Right atrium auricular region (tissue), 2 donors: ENCODE measurements at places on chromosomes 5 and 9. TPM values are rescaled to one million over a fixed set of nuclear protein-coding genes. Genes with fewer than 3 reads are reported as not detected.

DNA sequence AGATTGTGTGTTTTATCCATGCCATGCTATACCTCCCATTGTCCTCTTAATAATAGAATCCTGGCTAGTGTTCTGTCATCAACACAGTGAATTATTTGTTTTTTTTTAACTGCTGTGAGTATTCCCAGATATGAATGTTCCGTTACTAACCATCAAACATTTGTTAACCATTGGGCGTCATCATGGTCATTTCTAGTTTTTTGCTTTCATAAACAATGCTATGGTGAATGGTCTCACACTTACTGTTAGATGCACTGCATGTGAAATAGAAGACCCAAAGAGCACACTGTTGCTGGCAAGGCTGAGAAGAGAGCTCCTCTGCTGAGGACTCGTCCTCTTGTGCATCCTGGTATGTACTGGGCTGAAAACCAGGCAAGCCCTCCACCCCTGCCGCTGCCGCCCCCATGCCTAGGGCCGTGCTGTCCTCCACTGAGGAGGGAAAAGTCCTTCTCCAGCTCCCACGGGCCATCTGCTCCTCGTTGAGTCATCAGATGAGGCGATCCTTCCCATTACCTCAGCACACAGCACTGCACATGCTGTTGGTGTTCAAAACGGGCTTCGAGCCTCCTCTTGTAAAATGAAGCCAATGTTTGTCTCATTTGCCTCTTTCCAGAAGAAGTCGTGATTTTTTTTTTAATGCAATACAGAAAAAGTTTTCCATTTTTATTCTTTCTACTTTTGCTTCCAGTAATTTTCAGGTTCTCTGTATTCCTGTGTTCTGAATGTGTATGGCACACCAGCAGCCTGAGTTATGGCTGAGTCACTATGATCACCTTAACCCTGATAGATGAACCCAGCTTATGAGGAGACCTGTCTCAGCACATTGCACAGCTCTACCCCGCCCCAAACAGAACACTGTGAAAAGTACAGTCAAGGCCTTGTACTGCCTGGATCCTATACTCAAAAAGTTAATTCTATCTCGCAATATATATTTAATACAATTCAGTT is 219.0 kb downstream of the AOPEP start:
- H3K4me3 ChIP-seq = no peak overlapping the region
- no peaks in the 10 kb centered on the region for H3K27me3 ChIP-seq
- peak overlapping the region; percentile 64 for H3K27ac ChIP-seq
- peaks cover 45% of the 10 kb centered on the region for H3K4me1 ChIP-seq
- H3K36me3 ChIP-seq = no peaks in the 10 kb centered on the region

GRCh38 chr5:168328814-168329213 is 37.4 kb downstream of the WWC1 start:
- H3K27me3 ChIP-seq = no peaks in the 10 kb centered on the region
- DNase-seq = no peak
- H3K36me3 ChIP-seq = no peaks in the 10 kb centered on the region
- no peak overlapping the region for H3K4me3 ChIP-seq

GRCh38 chr9:126515001-126515872 is 98.5 kb upstream of the LMX1B start:
- H3K27me3 ChIP-seq = peaks cover 7% of the 10 kb centered on the region
- H3K27ac ChIP-seq = peak overlapping the region; percentile 13
- H3K4me1 ChIP-seq = no peaks in the 10 kb centered on the region
- H3K36me3 ChIP-seq = no peaks in the 10 kb centered on the region
- no peak for DNase-seq
- H3K4me3 ChIP-seq = no peak overlapping the region

DNA sequence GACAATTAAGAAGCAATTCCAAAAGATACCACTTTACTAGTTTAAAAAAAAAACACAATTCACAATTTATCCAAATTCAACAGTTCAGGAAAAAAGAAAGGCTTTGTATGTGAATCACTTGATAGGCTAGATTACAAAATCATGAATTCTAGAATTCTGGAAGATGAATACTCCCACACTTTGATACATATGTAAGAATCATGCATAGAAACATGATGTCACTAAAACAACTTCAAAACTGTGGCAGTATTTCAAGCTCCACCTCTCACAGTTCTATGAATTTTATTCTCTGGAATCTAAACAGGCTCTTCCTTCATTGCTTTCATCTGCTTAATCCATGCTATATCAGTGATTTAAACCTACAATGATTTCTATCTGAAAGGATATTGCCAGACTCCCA is 51.0 kb downstream of the GNAQ start:
- H3K4me1 ChIP-seq = no peaks in the 10 kb centered on the region
- no peak for DNase-seq
- no peaks in the 10 kb centered on the region for H3K36me3 ChIP-seq
- H3K4me3 ChIP-seq = no peak overlapping the region
- H3K27ac ChIP-seq = no peak overlapping the region

The CCDC107 gene
- total RNA-seq = 38.5 TPM

DNA sequence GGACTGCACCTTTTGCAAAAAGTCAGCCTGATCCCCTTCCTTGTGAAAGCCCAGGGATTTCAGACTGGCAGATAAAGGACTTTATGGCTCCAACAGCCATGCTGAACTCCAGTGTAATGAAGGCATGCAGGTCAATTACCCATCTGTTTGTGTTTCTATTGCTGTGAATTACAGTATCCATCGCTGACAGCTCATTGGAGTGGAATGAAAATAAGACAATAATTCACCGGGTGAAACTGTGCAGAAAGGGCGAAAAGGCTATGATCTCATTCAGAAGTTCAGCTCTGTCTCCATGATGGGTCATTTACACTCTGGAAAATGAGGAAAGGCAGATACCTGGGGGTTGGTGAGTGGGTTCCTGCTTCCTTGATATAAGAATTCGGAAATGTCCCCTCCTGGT is 148.0 kb downstream of the BRINP1 start:
- H3K36me3 ChIP-seq = no peaks in the 10 kb centered on the region
- H3K27ac ChIP-seq = no peak overlapping the region
- H3K4me1 ChIP-seq = no peaks in the 10 kb centered on the region
- DNase-seq = no peak
- no peak overlapping the region for H3K4me3 ChIP-seq
- no peaks in the 10 kb centered on the region for H3K27me3 ChIP-seq

DNA sequence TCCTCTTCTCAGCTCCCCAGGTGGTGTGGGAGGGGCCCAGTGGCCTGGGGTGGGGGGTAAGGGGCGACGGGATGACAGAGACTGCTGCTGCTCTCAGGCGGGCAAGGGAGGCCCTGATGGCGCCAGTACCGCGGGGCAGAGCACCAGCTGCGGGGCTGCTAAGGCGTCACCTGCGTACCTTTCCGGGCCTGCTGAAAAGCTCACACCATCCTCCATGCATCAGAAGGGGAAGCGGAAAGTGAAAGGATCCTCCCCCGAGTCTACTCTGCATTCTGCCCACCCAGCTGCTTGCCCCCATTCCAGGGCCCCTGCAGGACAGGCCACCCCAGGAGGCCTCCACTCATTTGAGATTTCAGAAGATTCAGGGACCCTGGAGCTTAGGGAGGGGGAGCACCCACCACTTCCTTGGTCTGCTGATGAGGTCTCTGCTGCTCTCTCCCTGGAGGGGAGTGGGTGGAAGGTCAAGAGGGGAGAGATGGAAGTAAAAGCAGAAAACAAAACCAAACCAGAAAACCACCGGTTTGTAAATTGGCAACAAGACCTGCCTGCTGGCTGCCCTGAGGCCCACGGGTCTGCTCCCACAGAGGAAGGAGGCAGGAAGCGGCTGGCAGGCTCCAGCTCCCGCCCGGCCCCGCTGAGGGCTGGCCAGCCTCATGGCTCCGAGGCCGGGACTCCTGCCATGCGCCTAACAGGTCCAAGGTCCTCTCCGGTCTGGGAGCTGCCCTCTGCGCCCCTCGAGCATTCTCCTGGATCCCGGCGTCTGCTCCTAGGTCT is 33.6 kb downstream of the PRRT1B start:
- H3K27ac ChIP-seq = peak overlapping the region; percentile 45
- peaks cover 69% of the 10 kb centered on the region for H3K36me3 ChIP-seq
- no peaks in the 10 kb centered on the region for H3K27me3 ChIP-seq
- DNase-seq = no peak
- no peak overlapping the region for H3K4me3 ChIP-seq

GRCh38 chr9:79254900-79255650 is 316.7 kb upstream of the TLE4 start:
- DNase-seq = no peak
- H3K4me3 ChIP-seq = no peak overlapping the region
- no peak overlapping the region for H3K27ac ChIP-seq
- H3K27me3 ChIP-seq = no peaks in the 10 kb centered on the region
